ENCODE measurements at places on chromosomes 11 and 22.

DNA sequence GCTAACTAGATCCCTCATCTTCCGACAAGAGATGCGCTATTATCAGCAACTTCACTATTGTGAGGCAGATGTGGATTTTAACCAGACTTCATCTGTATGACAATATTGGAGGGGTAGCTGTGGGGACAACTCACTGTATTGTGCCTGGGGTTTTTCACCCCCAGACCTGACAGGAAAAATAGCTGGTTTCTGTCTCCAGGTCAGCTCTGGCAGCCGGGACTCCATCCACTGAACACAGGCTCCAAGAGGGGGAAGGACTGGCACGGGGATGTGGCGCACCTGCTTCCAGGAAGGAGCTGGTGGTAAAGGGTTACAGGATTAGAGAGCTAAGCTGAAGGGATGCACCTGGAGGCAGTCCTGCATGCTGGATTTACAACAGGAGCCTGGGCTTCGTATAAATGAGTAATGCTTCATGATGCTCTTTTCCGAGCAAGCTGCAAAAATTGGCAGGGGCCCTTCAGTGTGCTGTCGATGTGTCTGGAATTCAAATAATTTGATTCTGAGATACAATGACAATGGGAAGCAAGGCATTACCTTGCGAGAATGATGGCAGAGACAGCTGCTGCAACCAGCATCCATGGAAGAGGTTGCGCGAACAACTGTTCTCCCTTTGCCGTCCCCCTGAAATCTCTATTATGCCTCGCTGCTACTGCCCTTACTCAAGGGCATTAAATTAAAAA is 49.5 kb downstream of the LMO2 start:
- no peak for DNase-seq

DNA sequence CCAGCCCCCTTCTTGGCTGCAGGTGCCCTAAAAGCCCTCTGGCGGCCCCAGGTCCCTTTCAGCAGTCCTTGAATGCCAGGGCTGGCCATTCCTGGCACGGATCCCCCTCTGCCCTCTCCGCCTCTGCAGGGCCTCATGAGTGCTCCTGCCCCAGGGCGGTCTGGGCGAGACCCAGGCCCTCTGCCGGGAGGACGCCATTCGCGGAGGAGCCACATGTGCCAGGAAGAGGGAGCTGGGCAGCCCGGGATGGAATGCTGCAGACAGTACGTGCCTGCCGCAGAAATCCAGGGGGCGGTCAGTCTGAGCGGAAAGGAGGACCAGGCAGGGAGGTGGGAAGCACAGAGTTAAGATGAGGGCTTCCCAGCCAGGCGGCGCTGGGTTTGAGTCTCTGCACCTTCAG is 2.8 kb downstream of the CABP7 start:
- no peak for DNase-seq

DNA sequence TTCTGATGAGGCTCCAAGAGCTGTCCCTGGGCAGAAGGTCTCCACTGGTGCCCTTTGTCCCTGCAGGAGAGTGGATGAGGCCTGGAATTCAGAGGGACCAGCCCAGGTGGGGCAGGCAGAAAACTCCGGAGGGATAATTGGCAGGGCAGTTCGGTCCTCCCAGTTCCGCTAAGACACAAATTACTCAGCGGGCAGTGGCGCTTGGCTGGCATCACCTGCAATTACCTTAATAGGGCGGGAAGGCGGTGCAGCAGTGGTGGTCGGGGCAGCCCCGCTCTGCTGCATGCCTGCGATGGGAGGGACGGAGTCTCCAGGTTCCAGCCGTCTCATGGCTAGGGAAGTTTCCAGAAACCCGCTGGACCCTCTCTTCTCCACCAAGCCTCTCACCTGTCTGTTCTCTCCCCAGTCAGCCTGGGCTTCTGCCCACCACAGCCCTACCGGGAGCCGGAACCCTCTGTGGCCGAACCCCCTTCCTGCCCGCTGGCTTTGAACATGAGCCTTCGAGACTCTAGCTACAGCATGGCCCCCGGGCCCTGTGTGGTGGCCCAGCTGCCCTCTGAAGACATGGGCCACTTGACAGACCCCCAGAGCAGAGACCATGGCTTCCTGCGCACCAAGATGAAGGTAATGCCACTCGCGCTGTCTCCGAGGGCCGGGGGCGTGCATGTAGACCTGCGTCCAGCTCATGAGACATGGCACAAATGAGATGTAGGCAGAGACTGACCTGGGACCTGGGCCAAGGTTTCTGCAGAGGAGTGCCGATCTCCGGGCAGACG is 7.0 kb downstream of the OVOL1 start:
- DNase-seq: no peak

GRCh38 chr11:8566613-8567210 is 27.3 kb downstream of the STK33 start:
- no peak for DNase-seq

GRCh38 chr11:64870893-64871466 is 7.4 kb downstream of the EHD1 start:
- no peak for DNase-seq

GRCh38 chr11:94747146-94747545 is 21.0 kb upstream of the AMOTL1 start:
- no peak for DNase-seq

DNA sequence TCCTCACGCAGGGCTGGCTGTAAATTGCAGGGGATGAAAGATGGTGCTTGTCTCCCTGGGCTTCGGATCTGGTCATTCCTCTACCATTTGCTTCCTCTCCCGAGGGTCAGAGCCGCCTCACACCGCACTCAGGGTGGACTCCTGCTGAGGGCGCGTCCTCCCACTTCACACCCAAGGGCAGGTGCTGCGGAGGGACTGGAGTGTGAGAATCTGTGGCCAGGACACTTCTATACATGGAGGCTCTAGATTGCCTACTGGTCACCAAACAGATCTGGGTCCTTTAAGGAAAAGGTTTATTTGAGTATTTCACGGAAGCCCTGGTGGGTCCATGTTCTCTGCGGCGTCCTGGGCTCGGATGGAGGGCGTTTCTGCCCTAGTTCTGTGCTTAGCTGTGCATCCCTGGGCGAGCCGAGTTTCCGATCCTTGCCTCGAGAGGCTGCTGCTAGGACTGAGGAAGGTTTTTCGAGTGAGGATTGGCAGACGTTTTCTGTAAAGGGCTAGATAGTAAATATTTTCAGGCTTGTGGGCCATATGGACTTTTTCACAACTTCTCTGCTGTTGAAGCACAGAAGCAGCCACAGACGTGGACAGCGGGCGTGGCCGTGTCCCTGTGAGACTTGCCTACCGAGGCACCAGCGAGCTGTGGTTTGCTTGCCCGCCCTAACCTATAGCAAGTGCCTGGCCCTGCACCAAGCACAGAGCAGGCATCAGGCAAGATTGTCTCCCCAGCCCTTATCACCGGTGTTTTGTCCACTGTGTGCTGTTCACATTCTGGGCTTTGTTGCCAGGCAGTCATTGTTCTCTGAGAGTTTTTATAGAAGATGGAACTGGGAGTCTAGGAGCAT is 279.0 kb downstream of the TBC1D22A start:
- no peak for DNase-seq

DNA sequence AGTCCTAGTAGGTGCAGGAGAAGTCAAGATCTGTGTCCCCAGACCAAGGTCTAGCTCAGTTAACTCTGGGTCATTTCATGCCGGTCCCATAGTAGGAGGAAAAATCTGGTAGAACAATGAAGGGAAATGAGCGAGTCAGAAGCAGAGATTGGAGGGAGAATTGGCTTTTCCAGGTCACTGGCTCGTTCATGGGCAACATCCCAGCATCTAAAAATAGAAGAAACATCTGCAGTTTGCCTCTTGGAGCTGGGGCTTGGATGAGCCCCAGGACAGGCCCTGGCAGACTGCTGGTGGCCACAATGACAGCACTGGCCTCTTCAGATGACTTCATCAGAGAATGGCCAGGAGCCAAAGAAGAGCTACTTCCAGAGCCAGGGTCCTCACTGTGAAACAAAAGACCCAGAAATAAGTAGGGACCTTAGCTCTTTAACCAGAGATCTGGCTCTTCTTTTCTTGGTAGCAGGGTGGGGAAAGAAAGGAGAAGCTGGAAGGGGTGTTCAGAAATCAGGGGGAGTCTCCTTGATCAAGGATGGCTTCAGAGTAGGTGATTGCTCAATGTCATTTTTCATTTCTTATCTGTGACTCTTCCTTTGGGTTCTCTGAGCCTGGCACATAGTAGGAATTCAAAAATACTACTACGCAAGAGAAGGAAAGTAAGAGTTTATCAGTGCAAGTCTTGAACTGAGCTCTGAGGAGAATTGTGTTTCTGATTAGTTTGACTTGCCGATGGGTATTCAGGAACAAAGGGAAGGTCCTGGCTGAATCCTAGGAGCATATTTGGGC is 102.6 kb downstream of the TMPRSS5 start:
- DNase-seq: no peak

DNA sequence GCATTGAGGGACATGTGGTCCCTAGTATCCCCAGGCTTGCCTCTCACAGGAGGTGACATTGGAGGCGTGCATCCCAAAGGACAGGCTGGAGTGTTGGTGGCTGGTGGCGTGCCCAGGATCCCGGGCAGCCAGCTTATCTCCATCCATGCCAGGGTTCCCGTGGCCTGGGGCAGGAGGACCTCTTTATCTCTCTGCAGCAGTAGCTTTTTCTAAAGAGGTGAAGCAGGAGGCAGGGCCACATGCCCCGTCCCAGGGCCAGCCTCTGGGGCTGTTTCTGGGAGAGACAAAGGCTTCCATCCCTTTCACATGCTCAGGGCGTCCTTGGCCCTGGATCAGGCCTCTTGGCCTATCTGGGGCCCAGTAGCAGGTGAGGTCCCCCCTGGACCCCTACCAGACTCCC is 19.7 kb downstream of the PARVG start:
- no peak for DNase-seq

DNA sequence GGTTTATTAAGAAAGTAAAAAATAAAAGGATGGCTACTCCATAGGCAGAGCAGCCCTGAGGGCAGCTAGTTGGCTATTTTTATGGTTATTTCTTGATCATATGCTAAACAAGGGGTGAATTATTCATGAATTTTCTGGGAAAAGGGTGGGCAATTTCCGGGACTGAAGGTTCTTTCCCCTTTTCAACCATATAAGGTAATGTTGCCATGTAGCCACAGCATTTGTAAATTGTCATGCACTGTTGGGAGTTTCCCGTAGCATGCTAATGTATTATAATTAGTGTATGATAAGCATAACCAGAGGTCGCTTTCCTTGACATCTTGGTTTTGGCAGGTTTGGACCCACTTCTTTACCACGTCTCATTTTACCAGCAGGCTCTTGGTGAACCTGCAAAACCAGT is 610.4 kb upstream of the B3GAT1 start:
- no peak for DNase-seq

- DNase-seq: no peak
Measured at GRCh38 chr11:12827929-12828812, 153.9 kb downstream of the TEAD1 start.

GRCh38 chr11:67401495-67402191 is at the start of gene PPP1CA:
PPP1CA (minus strand) TSS chr11:67401858; CDS start chr11:67401782, 76 bp downstream.
- peak; percentile 94 for DNase-seq

DNA sequence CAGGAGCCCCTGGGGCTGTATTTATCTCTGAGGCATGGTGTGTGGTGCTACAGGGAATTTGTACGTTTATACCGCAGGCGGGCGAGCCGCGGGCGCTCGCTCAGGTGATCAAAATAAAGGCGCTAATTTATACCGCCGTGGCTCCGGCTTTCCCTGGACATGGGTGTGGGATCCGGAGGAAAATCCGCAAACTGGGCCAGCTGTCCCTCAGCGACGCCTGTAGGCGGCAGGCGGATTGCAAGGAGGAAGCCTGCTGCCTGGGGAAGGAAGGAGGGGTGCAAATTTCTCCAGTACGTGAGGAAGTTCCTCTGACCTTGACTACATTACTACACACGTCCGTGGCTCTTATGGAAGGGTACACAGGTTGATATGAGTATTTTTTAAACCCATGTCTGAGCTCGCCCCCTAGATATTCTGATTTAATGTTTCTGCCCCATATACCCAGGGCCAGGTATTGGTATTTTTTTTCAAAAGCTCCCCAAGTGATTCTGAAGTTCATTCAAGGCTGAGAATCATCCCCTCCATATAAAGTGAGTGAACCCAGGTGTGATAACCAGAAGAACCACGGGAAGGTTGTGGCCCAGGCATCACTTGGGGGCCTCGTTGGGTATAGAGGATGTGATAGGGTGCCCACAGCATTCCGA is 2.8 kb downstream of the MYOD1 start:
- no peak for DNase-seq

DNA sequence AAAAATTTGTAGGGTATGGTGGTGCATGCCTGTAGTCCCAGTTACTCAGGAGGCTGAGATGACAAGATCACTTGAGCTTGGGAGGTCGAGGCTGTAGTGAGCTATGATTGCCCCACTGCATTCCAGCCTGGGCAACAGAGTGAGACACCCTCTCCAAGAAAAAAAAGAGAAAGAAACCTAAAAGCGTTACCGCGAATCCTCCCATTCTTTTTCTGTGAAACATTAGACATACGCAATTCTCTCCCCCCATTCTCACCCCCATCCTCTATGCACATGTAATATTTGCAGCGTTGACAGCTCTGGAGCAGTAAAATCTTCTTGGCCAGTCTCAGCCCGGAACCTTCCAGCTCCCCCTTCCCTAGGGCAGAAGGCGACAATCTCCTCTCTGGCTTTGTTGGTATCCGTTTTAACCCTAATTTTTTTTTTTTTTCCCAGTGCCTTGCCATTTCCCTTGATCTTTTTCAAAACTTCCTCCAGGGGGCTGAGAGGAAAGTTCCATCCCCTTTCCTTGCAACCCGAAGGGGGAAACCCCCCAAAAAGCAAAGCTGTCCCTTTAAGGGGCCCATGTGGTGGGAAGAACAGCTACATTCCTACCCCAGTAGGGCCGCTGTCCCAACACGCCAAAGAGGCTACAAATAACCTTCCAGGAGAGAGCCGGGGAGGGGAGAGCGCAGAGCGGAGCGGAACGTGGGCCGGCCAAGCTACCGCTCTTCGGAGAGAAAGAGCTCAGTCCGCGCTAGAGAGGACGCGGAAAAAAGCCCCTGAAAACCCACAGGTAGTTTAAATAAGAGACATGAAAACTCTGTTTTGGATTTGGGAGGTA is 1.9 kb downstream of the LRP4 start:
- DNase-seq: no peak

DNA sequence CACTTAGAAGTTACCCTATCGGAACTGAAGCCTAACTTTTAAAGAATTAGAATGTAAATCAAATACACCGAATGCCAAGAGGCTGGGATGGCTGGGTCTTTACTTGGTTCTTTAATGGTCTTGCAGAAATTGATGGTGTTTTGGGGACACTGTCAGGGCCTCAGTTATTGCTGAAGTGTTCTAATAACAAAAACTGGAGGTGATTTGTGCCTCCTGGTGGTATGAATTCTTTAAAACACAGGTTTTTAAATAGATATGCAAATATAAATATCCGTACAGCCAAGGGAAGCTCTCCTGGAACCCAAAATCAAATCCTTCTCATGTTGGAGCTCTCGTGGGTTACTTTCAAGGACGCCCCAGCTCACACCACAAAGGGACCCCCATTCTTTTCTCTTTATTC is 19.3 kb upstream of the TMPRSS5 start:
- DNase-seq: no peak
